NCI-H1105 treated with DMSO at 0.1 percent for 48 hours (cell line): ENCODE measurements at places on chromosomes 5 and 9.

- DNase-seq: no peak
Observed at GRCh38 chr9:4463824-4464223, 26.4 kb upstream of the SLC1A1 start.

DNA sequence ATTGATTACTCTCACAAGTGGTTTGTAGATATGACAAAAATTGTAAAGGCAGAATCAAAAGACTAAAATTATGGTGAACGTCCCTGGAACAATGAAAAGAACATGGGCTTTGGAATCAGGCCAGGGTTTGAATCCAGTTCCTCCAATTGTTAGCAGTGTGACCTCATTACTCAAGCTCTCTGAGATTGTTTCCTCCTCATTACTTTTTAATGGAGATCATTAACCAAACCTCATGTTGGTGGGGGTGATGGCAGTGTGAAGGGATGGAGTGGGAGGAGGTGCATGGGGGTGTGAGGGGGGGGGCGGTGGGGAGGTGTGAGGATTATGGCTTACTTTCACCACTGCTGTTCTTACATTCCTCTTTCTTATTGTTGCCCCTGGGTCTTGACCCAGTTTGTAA, 44.1 kb upstream of the FOXE1 start:
- peak; percentile 19 for DNase-seq

DNA sequence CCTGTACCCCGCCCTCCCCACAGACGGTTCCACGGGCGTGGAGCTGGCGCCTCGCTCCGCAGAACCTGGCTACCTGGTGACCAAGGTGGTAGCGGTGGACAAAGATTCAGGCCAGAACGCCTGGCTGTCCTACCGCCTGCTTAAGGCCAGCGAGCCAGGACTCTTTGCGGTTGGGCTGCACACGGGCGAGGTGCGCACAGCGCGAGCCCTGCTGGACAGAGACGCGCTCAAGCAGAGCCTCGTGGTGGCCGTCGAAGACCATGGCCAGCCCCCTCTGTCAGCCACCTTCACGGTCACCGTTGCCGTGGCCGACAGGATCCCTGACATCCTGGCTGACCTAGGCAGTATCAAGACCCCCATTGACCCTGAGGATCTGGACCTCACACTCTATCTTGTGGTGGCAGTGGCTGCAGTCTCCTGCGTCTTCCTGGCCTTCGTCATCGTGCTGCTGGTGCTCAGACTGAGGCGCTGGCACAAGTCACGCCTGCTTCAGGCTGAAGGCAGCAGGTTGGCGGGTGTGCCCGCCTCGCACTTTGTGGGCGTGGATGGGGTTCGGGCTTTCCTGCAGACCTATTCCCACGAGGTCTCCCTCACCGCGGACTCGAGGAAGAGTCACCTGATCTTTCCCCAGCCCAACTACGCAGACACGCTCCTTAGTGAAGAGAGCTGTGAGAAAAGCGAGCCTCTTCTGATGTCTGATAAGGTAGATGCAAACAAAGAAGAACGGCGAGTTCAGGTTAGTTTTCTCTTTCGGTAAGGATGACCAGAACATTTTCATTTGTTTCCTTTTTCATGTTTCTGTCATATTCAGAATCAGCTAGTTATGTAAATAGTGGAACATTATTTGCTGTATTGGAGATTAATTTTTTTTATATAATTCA, 2.3 kb downstream of the PCDHGA5 start:
- DNase-seq: no peak

DNA sequence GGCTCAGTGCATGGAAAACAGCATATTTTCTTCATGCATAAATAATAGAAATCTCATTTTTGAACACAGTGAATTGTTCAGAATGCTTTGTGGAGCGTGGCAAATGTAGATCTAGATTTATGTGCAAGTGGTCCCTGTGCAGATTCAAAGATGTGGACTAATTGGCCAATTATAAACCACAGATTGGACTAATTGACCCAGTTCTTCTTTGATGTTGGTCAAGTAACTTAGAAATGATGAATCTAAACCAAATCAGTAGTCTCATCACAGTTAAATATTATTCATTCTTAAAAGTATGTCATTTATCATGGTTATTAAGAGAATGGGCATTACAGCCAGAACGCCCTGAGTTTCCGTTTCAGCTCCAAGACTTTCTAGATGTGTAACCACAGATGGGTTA, 11.7 kb upstream of the PDE4D start:
- DNase-seq: no peak

GRCh38 chr9:98862936-98863335, 55.5 kb downstream of the GALNT12 start:
- DNase-seq: no peak

DNA sequence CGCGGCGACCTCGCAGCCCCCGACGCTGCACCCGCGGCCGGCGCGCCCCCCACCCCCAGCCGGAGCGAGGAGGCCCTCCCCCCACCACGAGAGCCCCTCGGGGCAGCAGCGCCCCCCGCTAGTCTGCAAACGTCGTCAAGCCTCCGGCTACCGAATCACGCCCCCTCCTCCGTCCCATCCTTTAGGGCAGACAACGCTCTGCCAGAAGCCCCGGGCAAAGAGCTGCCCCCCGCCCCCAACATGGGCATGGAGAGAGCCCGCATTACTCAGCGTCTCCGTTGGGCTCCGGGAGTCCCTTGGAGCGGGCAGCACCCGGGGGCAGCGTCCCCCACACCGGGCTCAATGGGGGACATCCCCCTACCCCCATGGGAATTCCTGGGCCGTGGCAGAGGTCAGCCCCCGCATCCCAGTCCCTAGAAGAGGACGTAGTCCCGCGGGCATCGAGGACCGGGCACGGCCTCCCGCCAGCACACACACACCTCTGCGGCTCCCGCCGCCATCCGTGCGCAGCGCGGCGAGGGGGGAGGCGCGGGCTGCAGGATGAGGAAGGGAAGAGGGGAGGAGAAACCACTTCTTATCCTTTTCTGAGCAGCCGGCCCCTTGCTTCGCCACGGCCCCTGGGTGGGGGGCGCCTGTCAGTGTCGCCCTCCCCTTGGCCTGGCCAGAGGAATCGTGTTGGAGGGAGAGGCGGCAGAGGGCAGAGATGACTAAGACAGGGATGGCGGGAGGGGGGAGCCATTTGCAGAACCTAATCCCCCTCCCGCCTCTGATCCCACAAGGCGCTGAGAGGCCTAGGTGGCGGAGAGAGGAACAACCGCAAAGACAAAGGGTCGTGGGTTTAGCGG, 750 bp downstream of the DNM1 start:
- peak; percentile 55 for DNase-seq

- DNase-seq: no peak
Observed at GRCh38 chr9:38073882-38074281, 4.9 kb upstream of the SHB start.

GRCh38 chr9:109493648-109494047, 4.5 kb downstream of the PTPN3 start:
- DNase-seq: no peak

GRCh38 chr9:34197756-34198711, 19.2 kb downstream of the UBAP1 start:
- DNase-seq: no peak

DNA sequence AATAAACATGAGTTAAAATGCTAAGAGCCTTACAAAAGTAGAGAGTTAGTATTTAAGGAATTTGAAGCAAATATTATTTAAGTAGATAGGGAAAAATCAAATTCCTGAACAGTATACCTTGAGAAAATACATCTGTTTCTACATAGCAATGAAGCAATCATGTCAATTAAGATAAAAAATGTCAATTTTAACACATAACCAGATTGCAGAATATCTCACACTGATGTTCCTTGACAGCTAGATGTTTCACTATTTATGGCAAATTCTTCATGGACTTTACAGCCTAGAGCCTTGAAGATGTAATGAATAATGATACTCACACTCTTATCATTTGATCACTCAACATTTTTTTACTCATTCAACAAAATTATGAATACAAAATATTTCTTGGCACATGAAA, 708.2 kb upstream of the PTPRD start:
- DNase-seq: no peak

DNA sequence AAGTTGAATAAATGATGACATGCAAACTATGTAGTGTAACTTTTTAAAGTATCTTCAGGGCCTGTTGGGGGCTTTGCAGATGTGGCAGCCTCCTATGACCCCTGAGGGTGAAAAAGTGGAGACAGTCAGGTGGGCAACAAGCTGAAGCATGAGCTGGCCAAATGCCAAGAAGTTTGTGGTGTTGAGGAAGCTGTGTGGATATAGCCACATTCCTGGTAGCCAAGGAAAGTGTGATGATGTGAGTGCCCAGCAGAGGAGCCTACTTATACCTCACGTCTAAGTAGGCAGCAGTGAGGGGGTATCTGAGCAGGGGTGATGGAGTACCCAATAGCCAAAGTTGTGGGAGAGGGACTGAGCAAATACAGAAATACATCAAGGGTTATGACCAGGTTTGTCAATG, 621.2 kb upstream of the CDH6 start:
- no peak for DNase-seq

DNA sequence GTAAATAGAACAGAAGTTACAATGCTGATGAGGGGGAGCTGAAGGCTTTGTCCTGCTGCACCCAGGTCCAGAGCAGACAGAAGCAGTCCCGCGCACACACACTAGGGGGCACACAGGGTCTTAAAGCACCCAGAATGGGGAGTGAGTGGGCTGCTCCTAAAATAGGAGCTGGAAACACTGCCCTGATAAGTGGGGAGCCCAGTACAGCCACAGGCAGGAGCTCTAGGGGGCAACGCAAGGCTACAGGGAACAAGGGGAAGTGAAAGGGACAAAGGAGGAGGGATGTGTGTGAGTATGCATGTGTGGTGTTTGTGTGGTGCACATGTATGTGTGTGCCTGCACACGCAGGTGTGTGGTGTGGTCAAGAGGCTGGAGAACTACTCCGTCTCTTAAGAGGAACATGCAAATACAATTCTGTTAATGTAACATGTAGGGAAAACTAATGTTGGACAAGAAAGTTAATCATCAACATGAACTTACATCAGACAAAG, 191.5 kb downstream of the ROR2 start:
- DNase-seq: no peak

GRCh38 chr9:109973336-109973735, 193.3 kb downstream of the PALM2AKAP2 start:
- DNase-seq: no peak

GRCh38 chr9:17294822-17295624, 160.2 kb downstream of the CNTLN start:
- no peak for DNase-seq

DNA sequence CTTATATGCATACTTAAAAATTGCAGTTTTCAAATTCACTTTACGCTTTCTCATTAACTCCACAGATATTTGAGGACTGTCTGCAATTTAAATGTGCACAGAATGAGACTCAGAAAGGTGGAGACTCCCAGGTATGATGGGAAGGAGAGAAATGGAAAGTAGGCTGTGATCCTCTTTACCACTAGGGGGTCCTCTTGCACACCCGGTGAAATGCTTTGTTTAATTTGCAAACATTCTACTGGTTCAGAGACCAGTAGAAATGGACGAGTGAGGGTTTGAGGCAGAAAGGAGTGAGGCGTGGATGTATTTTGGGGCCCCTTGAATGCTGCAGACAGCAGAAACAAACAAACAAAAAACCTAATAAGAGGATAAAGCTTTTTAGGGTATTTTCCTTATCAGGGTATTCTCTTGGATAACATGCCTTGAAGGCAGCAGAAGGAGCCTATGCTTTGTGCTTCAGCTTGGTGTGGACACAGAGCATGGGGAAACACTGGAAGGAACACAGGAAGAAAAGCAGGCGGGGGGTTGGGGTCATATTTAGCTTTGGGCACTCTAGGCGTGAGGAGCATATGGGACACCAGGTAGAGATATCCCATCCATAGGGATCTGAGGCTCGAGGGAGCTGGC, 410.1 kb downstream of the DMRT2 start:
- peak; percentile 29 for DNase-seq

DNA sequence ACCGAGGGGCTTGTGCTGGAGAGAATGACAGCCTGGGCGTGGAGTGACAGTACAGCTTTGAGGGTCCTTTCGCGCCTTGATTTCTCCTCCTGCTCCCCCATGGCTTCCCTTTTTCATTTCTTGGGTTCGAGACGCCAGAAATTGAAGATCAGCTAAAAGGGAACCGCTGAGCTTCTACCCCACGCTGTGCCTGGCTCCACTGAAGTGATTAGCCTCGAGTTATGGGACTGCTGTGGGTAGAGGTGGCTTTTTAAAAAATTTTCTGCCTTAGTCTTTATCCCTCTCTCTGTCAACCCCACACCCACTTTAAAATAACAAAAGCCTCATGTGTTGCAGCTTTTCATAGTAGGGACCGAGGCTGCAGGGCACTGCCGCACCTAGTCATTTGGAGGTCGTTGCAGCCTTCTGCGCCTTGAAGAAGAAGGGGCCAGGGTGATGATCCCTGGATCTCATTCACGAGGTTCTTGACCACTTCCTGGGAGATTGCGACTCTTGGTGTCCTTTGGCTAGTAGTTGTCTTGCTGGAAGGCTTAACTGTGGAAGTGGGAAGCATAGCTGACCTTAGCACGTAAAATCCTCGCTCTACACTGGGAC, 603 bp downstream of the PPIP5K2 start:
- no peak for DNase-seq

GRCh38 chr5:1747079-1747802, 52.4 kb downstream of the MRPL36 start:
- DNase-seq: no peak

DNA sequence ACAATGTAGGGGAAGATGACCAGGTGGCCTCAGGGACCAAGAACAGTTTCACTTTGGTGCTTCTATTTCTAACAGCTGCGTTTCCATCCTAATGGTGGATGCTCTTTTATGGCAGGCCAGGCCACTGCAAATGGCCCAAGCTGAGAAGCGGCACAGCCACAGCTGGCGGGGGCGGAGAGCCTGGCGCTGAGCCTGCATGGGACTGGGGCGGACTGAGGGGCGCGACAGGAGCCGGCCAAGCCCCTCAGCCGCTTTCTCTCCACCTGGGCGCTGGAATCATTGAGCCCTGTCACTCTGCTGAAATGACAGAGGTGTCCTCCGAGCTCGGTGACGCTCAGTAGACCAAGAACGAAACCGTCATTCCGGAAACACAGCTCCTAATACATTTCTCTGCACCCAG, 317.3 kb upstream of the PDE4D start:
- no peak for DNase-seq

DNA sequence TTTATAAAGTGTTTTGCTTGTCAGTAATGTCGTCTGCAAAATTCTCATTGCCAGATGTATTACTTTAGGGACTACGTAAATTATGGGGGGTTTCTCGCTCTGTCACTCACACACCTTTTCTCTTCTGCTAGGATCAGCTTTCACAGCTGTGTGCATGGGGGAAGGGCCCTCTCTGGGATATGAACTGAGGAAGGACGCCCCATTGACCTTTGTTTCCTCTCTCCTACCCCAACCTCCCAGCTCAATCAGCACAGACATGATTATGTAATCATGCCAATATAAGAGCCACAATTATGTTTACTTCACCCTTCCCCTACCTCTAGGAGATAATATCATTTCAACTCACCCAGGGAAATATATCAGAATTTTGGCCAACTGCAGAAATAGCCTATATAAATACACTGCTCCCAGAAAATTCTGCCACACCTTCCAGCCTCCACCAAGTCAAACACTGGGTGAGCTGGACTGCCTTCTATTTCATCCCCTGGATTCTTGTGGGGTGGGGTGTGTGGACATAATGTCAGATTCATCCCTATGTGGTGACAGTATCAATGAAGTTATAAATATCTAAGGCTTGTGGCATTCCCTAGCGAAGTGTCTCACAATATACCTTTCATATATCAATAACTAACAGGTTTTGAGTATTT, 12.6 kb upstream of the SEMA5A start:
- no peak for DNase-seq

GRCh38 chr5:2592766-2593165, 158.7 kb downstream of the IRX2 start:
- no peak for DNase-seq

- DNase-seq: no peak
Observed at GRCh38 chr9:37053684-37054362, 19.8 kb upstream of the PAX5 start.
